ENCODE measurements at places on chromosomes 13 and 19. TPM values are rescaled to one million over a fixed set of nuclear protein-coding genes. Genes with fewer than 3 reads are reported as not detected.

The CFD gene
- 0.45 TPM for total RNA-seq

The NCR1 gene
- not detected for total RNA-seq

The C19orf12 gene
- 19.6 TPM for total RNA-seq

The HCN2 gene
- total RNA-seq, result 1.6 TPM

Measured in mammary epithelial cell (primary cell).